ENCODE measurements at places on chromosomes 2 and 18.
A peak's percentile ranks its signal among the peaks of the same experiment; 100 is the strongest.

DNA sequence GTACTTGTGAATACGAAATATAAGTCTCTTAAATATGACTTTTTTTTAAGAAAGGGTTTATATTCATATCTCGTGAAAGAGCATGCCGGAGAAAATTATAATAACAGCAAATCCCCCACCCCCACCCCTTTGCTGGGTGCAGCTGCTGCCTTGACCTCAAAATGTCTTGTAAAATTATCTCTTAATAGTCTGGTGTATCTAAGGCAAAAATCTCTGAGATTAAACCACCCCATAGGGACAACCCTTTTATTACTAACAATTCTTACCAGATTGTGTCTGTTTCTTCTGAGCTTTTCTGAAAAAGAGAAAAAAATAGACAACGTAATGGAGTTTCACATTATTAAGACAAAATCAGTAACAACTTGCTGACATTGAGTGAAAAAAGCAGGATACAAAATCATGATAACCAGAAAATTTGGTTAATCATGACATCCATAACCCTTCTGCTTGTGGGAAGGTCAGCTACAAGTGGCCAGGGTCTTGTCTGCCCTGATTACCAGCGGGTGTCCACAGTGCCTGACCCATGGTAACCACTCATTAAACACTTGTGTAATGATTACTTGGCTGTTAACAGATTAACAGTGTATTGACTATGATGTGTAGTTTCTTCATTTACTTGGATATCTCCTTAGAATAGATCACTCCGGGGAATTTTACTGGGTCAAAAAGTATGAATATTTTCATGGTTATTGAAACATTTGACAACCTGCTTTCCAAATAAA is 1.5 kb downstream of the STRADB start:
- DNase-seq = no peak

DNA sequence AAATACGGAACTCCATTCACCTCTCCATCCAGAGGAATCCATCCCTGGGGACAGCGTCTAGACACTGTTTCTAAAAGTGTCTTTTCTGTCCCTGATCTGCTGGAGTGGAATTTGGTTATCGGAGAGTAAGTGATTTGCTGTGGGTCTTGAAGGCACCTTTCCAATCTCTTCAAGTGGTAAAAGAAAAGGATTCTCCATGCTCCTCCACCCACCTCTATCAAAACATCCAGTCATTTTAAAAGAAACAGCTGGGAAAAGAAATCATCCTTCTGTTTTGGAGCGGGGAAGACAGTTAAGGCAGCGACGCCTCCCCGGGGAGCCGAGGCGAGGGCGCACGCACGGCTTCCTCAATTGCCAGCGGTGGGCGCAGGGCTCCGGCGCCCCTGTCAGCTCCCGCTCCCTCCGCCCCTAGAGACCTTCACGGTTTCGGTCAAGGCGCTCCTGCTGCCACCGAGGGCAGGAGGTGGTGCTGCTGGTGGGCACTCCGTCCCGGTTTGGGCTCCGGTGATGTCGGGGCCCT is 547 bp downstream of the SLC35F5 start:
- DNase-seq = no peak

- no peak for DNase-seq
Observed at GRCh38 chr2:45743531-45744396, 92.3 kb downstream of the PRKCE start.

DNA sequence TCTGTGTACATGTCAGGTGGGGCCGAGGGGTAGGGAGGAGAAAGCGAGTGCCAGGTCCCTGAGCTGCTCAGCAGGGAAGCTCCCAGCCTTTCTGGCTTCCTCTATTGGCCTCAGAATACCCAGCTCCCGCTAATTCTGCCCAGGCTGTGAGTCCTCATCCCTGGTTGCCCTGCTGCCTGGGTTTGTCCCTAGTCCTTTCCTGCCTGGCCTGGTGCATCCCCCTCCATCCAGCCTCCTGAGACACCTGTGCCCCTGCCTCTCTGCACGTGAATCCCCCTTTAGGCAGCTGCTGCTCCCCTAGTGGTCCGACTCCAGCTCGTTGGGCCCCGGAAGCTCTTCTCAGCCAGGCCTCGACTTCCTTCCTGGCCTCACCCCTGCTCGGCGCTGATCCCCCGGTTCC is 54.6 kb downstream of the INHBB start:
- DNase-seq = no peak

DNA sequence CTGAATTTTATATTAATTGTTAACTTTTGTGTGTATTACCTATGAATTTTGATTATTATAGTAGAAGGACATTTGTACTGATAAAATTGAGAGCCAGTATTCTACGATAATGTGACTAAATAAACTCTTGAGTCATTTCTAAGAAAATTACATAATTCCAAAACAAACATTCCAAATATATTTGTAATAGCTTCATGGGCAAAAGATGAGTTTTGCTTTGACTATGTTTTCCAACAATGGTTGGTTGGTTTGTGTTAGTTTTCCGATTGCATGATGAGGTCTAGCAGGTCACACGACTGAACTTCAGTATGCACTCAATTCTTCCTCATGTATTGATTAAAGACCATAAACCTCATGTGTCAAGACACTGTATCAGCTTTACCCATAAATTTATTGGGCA is 71.7 kb upstream of the WDR75 start:
- DNase-seq = no peak

- DNase-seq = no peak
Observed at GRCh38 chr2:67437114-67437513, 40.0 kb downstream of the ETAA1 start.

DNA sequence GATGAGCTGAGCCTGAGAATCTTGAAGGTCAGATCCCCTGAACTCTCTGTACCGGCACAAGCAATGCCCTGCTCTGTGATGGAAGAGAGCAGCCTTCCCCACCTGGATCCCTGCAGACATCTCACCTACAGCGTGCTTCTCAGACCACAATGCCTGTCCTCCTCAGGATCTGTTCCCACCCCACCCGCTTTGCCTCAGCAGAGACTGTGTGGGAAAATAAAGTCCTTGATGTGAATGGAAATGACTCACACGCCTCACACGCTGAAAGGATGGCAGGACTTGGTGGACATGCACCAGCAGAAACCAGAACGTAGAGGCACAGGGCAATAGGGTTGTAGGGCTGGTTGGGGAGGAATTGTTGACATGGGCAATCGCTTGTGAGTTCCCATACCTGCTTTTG is 117.9 kb upstream of the POU3F3 start:
- DNase-seq = no peak

GRCh38 chr18:26729008-26729407 is 136.5 kb downstream of the AQP4 start:
- no peak for DNase-seq

- DNase-seq = no peak
Observed at GRCh38 chr2:38075507-38076151, at the start of gene CYP1B1. CYP1B1 (minus strand) TSS chr2:38076151; CDS start chr2:38075388, 763 bp downstream.

GRCh38 chr18:23437357-23438045 is 15.6 kb upstream of the RIOK3 start:
- DNase-seq = peak; percentile 66

GRCh38 chr2:219851169-219851568 is 223.7 kb downstream of the SLC4A3 start:
- no peak for DNase-seq

DNA sequence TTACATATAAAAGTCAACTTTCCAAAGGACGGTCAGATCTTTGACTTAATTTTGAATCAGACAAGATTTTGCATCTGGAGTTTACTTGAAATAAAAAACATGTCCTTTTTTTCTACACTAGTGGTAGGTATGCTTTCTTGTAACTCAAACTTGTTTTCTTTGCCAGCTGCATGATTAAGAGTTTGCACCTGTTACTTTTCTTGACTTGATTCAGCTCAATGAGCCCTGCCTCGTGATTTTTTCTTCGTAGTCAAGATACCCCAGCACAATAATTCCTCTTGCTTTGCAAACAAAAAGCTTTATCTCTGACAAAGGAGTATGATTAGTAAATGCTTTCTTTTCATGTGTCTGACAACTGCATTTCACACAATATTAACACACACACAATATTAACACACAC is 82.3 kb downstream of the FBXO15 start:
- DNase-seq = no peak

DNA sequence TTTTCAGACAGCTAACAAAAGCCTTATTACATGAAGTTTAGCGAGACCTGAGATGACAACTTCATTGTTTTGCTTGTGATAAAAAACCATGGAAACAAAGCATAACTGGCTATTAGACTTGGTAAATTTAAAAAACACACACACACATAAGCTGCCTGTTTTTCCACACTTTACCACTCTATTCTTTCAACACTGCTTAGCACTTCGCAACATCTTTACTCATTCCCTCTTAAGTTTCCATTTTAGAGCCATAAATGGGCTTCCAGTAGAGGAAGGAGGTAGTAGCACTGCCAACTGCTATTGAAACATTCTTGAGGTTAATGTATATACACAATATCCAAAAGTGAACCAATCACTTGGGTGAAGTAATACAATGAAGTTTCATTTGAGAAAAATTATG is 54.1 kb downstream of the BAZ2B start:
- DNase-seq = no peak

- peak; percentile 81 for DNase-seq
Observed at GRCh38 chr18:11908182-11909060, at the start of gene MPPE1. MPPE1 (minus strand) TSS chr18:11908317; CDS start chr18:11897264, 11,053 bp downstream.

- no peak for DNase-seq
Observed at GRCh38 chr2:138113871-138114525, 149.7 kb downstream of the HNMT start.

GRCh38 chr2:97697252-97698235 is 15.8 kb upstream of the ZAP70 start:
- peak; percentile 89 for DNase-seq

DNA sequence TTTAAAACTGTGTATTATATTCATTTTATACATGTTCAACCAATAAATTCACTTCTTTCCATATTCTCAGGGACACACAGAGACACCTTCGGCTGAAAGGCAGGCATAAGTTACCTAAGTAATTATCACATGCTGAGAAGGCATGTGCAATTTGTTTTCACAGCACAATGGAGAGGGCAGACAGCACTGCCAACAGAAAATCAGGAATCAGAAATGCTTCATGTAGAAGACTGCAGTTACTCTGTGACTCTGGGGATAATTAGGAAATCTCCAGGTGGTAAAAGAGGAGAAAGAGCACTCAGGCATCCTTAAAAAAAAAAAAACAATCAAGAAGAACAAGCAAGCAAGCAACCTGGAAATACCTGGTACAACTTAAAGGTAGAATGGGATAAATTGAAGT is 49.3 kb downstream of the DSEL start:
- no peak for DNase-seq

GRCh38 chr18:11040823-11041656 is 108.3 kb downstream of the PIEZO2 start:
- DNase-seq = no peak

- no peak for DNase-seq
Observed at GRCh38 chr2:70674636-70675430, 93.2 kb downstream of the ADD2 start.

GRCh38 chr2:17749753-17750438 is 3.7 kb downstream of the SMC6 start:
- DNase-seq = no peak

- DNase-seq = peak; percentile 78
Observed at GRCh38 chr2:69645031-69645431, 1.5 kb upstream of the AAK1 start.

- DNase-seq = no peak
Observed at GRCh38 chr2:164438490-164439205, 182.6 kb downstream of the GRB14 start.

- no peak for DNase-seq
Observed at GRCh38 chr2:152383702-152384101, 48.7 kb downstream of the FMNL2 start.
